CD4-positive, CD25-positive, alpha-beta regulatory T cell (primary cell): ENCODE measurements at places on chromosomes 12 and 14.

DNA sequence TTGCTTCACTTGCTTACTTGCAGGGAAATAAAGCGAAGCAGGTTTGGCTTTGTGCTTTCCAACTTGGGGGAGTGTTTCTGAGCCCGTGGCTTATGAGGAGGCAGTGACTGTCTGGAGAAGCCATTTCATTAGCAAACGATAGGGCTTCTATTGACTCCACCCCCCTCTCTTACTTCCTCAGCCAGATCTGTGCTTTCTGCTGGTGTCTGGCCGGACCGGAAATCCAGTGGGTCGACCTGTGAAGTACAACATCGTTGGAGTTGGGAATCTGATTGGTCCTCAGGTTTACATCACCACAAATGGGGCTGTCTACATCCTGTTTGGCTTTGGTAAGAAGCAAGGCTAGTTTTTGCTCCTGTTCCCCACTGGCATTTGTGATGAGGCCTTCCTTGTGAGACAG, 22.3 kb downstream of the FAM234B start:
- no peak for DNase-seq

DNA sequence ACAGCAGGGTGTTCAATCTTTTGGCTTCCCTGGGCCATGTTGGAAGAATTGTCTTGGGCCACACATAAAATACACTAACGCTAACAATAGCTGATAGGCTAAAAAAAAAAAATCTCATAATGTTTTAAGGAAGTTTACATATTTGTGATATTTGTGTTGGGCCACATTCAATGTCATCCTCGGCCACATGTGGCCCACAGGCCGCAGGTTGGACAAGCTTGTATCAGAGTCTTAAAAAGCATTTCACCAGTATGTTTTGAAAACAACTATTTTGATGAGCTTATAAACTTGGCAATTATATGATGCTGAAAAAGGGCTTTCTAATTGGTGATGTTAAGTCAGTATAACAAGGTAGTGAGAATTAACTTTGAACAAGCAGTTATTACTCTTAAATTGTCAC, 78.9 kb downstream of the PIK3C2G start:
- no peak for DNase-seq

DNA sequence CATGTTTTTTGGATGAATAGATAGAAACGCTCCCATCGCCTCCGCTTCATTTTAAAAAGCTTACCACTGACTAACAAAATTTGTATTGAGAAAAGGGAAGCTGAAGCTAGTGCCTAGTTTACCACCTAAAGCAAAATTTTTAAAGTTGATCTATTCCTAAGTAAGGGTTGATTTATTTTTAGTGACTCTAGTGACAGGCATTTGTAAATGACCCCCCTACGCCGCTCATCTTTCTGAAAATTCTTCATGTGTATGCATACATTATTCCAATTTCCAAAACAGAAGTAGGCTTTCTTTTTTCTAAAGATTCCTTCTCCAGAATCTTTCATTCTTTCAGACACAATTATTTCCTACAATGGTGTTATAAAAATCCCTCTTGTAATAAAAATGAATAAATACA, 5.4 kb downstream of the HMGA2 start:
- DNase-seq = no peak

DNA sequence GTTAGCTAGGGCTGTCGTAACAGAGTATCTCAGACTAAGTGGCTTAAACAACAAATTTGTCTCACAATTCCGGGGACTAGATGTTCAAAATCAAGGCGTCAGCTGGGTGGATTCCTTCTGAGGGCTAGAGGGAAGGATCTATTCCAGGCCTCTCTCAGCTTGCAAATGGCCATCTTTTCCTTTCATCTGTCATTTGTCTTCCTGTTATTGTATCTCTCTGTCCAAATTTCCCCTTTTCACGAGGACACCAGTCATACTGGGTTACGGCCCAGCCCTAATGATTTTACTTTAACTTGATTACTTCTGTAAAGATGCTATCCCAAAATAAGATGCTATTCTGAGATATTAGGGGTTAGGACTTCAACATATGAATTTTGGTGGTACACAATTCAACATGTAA, 119.0 kb upstream of the CPSF6 start:
- DNase-seq = no peak

- DNase-seq = no peak
Measured at GRCh38 chr14:44204061-44204835, 302.8 kb downstream of the FSCB start.
